ENCODE measurements at places on chromosomes 4 and X. TPM values are rescaled to one million over a fixed set of nuclear protein-coding genes. Genes with fewer than 3 reads are reported as not detected.

TMPRSS11A gene
- total RNA-seq = not detected

HDX gene
- total RNA-seq = 8.0 TPM

GPR119 gene
- total RNA-seq = not detected

F8A1 gene
- 38.0 TPM for total RNA-seq

DNA sequence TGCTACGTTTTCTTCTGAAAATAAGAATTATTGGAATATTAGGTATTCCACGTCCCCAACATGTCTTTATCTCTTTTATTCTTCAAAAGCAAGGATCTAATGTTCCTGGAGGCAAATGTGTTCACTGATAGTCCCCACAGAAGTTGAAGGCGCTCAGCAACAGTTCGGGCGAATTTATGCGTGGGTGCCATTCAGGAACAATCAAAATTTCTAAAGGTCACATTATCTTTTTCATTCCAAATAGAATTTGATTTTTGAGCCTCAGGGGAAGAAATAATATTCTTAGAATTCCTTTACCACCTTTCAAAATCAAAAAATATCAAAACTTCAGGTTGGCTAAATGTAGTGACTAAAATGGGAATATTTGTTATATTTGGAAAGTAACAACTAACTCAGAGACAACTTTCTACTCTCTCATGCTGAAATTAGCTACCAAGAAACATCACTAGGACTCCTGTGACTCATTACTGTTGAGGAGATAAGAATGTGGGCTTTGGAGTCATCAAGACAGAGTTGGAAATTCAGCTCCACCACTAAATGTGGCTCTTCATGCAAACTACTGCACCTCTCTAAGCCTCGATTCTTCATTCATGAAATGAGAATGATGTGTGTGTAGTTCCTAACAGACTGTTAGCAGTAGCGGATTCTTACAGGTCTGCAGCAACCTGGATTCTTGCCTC is 72.3 kb upstream of the KIT start:
- no peak for DNase-seq

DNA sequence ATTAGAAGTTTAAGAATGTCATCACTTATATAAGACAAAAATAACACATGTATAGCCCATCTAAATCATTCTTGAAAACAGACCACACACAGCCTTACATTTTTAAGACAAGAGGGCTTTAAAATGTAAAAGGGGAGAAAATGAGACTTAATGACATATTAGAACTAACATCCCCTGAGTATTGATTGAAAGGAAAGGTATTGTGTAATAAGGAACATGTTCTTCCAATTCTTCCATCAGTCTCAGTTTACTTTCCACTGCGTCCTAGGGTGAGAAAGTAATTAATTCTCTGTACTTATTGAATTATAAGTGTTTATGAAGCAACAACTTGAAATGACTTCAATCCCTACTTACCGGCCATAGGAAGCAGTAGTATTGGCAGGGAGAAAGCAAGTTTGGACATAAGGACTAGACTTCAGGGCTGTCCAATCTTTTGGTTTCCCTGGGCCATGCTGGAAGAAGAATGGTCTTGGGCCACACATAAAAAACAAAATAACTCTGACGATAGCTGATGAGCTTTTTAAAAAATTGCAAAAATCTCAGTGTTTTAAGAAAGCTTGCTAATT is 202.7 kb upstream of the SPRY1 start:
- no peak for DNase-seq

DNA sequence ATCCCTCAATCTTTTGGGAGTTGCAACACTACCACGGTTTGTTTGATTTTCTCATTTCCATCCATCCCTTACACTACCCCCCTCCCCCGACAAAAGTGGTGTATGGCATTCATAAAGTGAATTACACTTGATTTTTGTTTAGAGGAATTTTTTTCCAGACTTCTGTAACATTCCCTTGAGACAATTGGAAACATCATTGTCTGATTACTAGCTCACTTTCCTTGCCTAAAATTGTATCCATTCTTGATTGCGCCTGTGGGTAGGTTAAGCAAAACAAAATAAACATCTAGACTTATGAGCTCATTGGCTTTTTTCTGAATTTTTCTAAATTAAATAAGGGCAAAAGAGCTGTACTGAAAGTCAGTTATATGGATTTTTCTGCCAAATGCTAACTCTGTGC is 3.5 kb downstream of the GPC3 start:
- no peak for DNase-seq

- no peak for DNase-seq
Observed at GRCh38 chr4:41322617-41323016, 65.9 kb downstream of the UCHL1 start.

GRCh38 chr4:153777421-153777820 is 11.5 kb downstream of the SFRP2 start:
- DNase-seq = no peak

DNA sequence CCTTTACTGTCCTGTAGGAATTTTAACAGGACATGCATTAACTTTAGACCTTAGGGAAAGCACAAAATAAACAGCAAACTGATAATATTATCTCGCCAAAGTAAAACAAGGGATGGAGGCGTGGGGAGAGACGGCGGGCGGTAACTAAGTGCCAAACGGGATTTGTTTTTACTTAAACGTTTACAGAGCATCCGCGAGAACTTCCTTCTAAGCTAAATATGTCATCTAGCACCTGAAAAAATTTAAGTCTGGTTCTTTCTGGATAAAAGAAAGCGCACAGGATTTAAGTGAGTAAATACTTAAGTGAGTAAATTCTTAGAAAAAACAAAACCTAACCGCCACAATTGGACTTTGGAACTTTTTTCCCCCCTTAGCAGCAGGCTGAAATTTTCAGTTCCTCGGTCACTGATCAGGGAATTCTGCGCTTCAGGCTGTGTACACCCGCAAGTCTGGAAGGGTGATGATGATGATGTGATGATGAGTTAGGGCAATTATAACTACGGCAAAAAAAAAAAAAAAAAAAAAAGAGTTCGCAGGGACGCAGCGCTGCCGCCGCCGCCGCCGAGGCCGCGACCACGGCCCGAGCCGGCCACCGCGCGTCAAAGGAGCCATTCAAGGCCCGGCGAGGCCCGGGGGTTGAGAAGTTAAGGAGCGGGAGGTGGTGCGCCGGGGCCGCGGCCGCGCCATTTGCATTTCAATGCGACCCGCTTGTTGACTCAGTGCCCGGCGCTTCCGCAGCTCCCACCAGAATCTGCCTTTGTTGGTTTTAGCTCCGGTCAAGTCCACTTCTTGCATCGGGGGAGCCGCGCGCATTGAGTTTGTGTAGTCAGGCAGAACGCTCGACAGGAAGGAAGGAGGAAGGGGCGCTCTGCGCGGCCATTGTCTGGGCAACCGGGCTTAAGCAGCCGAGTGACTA is 108.8 kb downstream of the SPRY1 start:
- peak; percentile 85 for DNase-seq

DNA sequence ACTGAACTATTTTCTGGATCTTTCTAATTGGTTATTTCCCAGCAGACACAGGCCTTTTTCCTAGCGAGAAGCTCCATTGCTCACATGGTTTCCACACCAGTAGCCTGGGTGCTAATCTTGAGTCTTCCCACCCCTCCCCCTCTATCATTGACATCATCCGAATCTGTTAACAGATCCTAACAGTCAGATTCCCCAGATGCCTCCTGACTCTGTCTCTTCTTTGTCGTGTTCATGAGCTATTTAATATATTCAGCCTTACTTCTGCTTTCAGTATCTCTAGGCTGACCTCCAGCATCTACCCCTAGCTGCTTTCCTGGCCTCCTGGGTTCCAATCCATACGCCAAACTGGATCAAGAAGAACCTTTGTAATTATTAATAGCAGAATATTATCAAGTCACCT is 85.0 kb downstream of the CLNK start:
- DNase-seq = no peak

DNA sequence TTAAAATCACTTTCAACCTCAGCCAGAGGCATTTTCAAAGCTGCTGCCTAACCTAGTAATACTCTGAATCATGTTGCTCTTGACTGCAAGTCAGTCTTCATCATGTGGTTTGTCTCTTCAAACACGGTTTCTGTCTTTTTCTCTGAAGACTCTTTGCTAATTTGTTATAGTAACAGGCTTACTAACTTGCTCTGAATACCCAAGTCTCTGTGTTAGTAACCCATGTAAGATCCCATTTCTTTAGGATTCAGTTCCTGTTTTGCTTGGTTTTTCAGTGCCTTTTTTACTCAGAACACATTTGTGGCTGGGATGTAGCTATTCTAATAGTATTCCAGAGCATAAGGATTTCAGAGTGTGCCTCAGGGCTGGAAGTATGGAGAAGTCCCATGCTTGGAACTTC is 1450.6 kb upstream of the IGFBP7 start:
- no peak for DNase-seq

DNA sequence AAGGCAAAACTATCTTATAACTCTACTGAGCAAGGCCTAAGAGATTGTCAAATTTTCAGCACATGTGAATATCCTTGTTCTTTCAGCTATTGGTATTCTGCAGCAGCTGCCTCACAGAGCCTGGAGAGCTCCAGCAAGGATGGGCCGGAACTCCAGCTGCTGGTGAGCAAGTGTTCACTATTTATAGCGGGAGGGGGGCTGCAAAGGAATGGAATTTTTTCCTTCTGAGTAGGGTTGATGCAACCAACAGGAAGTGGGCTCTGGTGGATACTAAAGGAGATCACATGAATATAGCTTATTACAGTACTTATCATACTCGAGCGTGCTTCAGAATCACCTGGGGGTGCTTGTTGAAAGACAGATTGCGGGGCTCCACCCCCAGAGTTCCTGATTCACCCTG is 20.2 kb upstream of the SETD7 start:
- no peak for DNase-seq

GRCh38 chrX:40281336-40282005 is 183.7 kb upstream of the BCOR start:
- DNase-seq = peak; percentile 19

- no peak for DNase-seq
Observed at GRCh38 chr4:106017975-106018374, 122.7 kb downstream of the NPNT start.

GRCh38 chr4:144820011-144820727 is 174.2 kb downstream of the HHIP start:
- no peak for DNase-seq

DNA sequence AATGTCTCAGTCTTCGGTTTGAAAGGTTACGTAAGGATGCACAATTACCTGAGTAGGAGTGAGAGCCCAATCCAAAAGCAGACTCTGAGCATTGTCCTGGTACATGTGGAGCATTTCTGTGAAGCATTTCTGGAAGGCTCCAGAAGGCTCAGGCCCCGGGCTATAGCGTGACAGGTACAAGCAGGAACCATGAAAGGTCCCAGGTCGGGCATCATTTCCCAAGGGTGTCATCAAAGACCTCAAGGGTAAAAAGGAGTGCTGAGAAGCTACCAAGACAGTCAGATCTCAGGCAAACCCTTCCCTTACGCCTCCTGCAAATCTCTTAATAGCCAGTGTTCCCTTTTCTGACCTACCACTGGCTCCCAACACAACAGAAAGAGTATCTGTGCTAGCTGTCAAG is 30.8 kb downstream of the GPC4 start:
- DNase-seq = no peak

DNA sequence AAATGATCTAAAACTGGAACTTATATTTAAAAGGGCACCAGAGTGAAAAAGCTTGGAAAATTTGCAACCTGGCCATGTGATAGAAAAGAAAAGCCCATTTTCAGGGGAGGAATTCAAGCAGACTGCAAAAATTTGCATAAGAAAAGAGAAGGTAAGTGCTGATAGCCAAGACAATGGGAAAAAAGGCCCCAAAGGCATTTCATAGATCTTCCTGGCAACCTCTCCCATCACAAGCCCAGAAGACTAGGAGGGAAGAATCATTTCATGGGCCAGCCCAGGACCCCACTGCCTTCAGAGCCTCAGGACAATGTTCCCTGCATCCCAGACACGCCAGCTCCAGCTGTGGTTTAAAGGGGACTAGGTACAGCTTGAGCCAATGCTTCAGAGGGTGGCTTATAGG is 887.3 kb upstream of the DIAPH2 start:
- DNase-seq = no peak
